ENCODE measurements at places on chromosomes 12 and 14.

DNA sequence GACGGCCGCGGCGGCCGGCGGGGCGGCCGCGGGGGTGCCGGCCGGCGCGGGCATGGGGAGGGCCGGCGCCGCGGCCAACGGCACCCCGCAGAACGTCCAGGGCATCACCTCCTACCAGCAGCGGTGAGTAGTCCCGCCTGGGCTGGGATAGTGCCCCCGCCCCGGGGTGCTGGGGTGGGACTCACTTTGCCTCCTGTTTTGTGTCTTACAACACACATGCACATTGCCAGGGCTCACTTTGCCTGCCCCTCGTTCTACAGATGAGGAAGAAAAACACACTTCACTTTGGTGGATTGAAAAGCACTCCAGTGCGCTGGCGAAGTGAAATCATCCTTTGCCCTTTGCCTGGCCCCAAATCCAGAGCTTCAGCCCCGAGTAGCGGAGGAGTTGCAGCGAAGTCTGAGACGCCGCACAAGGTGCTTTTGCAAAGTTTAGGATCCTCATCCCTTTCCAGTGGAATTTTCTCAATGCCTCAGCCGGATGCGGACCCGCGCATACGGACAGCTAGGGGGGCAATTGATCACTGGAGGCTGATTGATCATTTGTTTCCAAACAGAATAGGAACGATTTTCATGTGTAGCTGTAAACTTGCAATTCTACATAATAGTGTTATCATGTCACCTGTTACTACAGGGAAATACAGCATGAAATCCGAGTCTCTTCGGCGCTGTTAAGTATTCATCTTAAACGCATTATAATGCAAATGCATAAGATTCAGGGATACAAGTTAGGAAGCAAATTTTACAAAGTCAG is 3.6 kb upstream of the NPAS3 start:
- DNase-seq = no peak

- DNase-seq = no peak
Measured at GRCh38 chr14:71231521-71232393, 324.5 kb downstream of the PCNX1 start.

DNA sequence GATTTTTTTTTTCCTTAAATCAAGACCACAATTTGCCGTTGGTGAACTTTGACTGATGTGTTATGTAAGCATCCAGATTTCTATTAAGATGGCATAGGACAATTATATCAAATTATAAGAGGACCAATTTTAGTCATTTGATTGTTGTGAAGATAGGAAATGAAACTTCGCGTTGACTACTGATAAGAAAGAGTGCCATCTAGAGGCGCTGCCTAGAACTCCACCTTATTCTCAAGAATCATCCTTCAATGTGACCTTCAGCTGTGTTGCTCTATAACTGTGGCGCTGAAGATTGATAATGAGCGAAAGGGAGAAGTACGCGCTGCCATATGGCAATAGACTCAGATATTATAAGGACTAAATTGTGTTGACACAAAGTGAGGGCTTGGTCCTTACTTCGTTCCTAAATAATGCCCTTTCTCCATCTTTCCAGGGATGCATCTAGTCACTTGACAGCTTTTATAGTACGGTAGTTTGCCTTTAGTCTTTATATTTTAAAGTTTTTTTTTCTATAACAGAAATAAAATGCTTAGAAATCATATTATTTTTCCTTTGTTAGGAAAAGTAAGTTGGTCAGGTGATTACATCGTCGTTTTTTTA is 350.8 kb upstream of the STXBP6 start:
- peak; percentile 67 for DNase-seq

GRCh38 chr12:24861766-24862540 is 86.9 kb downstream of the BCAT1 start:
- no peak for DNase-seq

- DNase-seq = no peak
Measured at GRCh38 chr14:92986254-92987147, 63.6 kb downstream of the CHGA start.

GRCh38 chr12:131407221-131408035 is 303.5 kb upstream of the SFSWAP start:
- no peak for DNase-seq

DNA sequence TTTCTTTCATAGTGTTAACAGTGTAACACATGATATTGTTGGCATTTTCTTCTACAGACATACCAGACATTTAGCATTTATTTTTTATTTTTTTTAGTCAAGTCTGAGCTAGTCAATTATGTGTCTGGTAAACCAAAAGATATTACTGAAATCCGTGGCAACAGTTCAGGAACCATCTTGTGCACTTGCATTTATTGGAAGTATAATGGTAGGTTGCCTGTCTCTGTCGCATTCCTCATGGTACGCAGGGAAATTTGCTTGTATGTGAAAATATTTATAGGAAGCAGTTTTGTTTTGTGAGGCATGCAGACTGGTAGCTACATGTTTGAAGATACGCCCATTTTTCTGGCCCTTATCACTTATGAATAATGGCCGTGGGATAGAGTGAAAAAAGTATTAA is 186.1 kb upstream of the SLC38A2 start:
- DNase-seq = no peak

- DNase-seq = no peak
Measured at GRCh38 chr14:76253111-76253510, 101.4 kb downstream of the GPATCH2L start.

GRCh38 chr14:31894351-31894750 is 182.8 kb upstream of the ARHGAP5 start:
- no peak for DNase-seq

GRCh38 chr12:12439636-12440035 is 82.8 kb downstream of the BORCS5 start:
- DNase-seq = no peak

DNA sequence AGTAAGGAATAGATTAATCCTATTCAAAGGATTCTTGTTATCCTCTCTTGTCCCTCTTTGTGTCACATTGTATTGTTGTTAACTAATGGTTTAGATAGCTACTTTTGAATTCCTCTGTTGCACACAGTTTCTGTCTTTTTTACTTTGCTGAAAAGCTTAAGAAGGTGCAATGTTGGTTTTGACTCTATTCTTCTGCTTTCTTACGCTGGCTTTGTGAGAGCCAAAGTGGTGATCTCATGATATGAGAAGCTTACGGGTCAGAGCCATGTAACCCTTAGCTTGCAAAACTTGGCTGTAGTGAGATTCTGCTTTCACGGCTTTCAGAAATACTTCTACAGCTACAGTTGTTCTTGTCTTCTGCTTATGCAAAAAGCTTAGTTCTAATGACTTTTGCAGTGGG is 239.7 kb downstream of the TRHDE start:
- DNase-seq = no peak

DNA sequence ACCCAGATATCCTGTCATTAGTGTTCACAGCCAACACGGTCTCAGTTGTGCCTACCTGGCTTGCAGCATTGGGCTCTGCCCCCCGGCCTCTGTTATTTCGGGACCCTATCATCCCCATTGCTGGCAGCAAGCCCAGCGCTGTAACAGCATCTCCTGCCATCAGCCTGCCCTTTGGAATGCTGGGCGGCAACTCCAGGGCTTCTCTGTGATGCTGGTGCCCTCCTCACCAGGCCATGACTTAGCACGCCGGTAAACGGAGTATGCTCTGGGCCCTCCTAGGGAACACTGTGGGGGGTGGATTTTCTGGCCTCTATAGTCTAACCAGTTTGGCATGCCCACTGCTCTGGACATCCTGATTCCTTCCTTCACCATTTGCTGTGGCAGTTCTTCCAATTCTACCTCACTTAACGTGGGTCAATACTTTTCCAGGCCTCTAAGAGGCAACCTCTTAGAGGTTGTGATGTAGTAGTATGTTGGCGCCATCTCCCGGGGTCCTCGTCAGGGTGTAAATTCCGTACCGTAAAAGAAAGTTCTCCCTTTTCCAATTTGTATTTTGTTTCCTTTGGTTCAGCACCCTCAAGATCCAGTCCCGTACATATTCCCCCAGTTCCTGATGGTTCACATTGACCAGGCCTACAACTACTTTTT is 80.0 kb downstream of the SINHCAF start:
- DNase-seq = no peak

DNA sequence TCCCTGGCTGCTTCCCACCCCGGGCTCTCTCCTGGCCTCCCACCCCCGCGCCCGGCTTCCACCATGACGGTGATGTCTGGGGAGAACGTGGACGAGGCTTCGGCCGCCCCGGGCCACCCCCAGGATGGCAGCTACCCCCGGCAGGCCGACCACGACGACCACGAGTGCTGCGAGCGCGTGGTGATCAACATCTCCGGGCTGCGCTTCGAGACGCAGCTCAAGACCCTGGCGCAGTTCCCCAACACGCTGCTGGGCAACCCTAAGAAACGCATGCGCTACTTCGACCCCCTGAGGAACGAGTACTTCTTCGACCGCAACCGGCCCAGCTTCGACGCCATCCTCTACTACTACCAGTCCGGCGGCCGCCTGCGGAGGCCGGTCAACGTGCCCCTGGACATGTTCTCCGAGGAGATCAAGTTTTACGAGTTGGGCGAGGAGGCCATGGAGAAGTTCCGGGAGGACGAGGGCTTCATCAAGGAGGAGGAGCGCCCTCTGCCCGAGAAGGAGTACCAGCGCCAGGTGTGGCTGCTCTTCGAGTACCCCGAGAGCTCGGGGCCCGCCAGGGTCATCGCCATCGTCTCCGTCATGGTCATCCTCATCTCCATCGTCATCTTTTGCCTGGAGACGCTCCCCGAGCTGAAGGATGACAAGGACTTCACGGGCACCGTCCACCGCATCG is 1.8 kb downstream of the KCNA1 start:
- no peak for DNase-seq

DNA sequence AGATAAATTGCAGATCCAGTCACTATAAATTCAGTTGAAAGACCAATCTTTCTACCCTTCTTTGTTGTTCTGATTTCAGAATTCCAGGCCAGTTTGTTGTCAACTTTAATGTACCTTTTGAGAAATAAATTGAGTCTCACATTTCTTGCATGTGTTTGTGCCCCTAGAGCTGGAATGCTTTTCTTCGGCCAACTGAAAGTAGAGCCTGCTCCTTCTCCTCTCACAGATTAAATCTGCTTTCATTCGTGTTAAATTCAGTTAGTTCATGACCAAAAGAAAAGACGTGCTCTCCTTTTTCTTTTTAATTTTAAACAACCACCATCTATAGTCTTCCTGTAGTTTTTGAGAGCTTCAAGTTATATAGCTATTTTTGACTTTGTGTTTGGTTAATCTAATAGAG is 22.9 kb downstream of the SOCS2 start:
- DNase-seq = no peak

DNA sequence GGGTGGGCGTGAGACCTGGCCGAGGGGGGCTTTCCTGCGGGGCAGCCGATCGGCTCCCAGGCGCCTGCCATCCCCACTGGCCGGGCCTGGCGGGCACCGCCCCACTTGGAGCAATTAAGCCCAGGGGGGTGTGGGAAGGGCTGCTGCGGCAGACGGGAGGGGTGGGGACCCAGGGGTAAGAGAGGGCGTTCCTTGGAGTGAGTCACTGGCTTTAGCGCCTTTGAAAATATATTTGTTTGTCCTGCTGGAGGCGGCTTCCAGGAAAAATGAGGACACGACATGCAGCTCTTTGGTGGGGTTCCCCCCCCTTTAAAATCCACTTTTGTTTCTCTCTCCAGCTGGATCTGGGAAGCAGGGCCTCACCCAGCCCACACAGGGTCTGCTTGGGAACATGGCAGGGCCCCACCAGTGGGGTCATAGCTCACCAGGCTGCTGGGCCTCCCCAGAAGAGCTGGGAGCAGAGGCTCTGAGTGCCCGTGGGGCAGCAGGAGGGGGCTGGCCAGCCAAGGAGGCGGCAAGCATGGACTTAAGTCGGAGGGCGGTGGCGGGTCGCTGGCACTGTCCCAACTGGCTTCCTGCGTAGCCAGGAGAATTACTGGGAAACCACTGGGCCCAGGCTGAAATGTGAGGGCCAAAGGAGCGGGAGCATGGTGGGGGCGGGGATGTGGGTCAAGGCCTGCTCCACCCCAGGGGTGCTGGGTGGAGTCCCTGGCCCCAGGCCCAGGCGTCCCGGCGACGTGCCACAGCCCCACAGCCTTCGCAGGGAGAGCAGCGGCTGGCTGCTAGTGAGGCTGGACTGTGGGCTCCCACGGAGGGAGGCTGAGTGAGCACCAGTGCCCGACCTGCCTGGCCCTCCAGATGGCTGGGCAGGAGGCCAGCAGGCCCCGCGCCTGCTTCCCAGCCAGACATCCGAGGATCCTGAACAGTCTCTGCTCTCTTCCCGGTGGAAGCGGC is 128.0 kb downstream of the RFLNA start:
- DNase-seq = peak; percentile 96

DNA sequence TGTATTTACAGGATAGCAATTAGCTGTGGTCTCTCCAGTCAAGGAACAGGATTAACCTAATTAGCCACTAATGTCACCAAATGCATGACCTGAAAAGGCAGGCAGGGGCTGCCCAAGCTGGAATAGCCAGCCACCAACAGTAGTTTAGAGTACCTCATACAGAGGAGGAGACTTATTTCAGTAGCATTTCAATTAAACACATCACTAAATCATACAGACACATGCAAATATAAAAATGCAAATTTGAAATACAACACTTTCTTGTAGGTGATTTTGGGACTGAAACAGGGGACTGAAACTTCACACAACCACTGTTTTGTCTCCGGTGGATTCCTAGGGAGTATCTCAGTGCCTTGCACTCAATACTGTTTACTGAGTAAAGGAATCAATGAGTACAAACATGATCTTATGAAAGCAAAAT is 636 bp upstream of the IFNG-AS1 start:
- DNase-seq = no peak

GRCh38 chr14:96160913-96161310 is 43.7 kb upstream of the BDKRB2 start:
- DNase-seq = peak; percentile 15

GRCh38 chr12:93766796-93767523 is 89.8 kb downstream of the CRADD start:
- no peak for DNase-seq

GRCh38 chr12:44317651-44318126 is 481.8 kb downstream of the TMEM117 start:
- no peak for DNase-seq

Data from sciatic nerve (tissue), 2 donors.